ENCODE measurements at places on chromosomes 16 and 17.

DNA sequence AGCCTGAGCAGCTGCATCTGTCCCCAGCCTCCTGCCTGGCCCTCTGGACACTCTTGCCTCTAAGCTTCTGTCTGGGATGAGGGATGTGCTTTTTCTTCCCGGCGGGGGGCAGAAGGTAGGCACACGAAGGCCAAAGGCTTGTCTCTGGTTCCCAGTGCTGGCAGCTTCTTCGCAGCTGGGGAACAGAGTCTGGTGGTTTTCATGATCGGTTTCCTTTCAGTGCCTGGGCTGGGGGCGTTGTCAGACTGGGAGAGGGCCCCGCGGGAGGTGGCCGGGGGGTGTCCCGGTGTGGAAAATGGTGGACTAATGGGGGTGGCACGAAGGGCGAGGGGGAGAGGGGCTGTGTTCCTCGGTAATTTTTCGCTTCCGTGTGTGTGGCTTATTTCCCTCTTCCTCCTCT, 988 bp downstream of the RAP1GAP2 start:
- no peak for DNase-seq

GRCh38 chr16:58843675-58844074, 109.6 kb upstream of the GOT2 start:
- DNase-seq, result peak; percentile 67

DNA sequence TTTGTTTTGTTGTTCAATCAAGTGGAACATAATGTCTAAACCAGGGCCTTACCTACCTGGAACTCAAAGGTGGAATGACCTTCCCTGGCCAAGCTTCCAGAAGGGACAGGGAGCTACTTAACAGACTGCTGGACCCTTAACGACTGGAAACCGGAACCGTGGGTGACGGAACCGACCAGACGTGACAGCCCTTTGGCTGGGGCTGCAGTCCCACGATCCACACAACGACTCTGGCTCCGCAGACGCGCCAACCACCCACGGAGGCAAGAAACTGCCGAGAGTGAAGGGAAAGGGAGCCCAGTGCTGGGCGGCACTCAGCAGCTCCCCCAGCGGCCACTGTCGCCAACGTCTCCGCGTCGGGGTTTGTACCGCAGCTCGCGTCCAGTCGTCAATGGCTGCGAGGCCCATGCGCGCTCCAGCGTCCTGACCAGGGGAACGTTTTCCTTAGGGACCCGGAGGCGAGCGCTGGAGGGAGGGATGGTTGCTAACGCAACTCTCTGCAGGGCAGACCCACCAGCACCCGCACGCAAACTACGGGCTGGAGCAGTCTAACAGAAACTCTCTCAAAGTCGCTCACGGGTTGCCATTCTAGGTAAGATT, 5.5 kb upstream of the KIF22 start:
- DNase-seq, result no peak

DNA sequence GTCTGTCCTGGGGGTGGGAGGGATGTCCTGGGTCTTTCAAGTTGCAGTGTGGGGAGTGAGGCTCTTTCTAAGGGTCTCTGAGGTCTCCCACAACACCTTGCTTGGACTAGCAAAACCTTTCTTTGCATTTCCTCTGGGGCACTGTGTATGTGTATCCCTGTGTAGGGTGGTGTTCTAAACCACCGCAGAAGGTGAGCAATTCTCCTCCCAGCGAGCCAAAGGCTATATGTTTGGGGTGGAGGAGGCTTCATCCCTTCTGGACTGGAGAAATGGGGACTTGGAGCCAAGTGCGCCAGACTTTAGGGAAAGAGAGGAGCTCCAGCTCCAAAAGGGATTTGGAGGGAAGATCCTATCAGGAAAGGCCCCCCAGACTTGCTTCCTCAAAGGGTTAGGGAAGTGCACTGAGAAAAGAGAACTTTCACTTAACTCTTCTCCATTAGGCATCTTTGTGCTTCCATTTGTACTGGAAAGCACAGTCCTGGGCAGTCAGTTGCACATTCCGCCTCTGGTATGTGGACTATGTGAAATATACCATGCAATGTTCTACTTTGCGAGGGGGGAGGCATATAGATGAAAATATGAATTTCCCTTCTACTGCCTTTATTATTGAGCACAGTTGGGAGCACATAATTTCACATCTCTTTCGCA, 18.9 kb upstream of the HOXB9 start:
- DNase-seq, result no peak

DNA sequence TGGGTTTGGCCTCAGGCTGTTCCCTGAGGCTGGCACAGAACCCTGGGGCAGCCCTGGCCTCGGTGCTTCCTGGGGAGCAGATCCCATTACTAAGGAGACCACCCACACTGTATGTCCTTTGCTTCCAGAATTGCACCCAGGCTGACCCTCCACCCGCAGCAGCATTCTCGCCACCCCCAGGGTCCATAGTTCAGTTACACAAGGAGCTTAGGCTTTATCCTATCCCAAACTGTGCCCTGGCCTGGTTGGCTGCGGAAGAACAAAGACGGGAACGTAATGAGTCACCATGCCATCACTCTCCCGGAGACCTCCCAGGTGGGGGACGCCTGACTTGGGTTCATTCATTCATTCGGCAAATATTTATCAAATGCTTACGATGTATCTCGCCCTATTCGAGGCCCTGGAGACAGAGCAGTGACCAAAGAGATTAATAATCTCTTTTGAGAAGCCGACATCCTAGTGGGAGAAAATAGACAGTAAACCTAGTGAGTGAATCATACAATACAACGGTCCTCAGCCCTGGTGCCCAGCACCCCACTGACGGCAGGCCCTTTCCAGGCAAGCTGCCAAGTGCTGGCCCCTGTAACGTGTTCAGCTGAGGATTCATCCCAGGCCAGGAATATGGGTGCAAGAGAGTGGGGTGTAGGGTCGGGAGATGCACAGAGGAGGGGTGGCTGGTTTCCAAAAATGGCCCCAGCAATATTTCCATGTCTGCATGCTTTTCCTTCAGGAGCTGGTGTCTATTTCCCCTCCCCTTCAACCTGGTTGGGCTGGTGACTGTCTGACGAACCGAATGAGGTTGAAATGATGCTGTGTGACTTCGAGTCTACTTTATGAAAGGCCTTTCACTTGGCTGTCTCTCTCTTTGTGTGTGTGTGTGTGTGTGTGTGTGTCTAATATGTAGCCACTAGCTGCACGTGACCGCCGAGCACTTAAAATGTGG, 134.2 kb downstream of the MGAT5B start:
- DNase-seq, result peak; percentile 98

DNA sequence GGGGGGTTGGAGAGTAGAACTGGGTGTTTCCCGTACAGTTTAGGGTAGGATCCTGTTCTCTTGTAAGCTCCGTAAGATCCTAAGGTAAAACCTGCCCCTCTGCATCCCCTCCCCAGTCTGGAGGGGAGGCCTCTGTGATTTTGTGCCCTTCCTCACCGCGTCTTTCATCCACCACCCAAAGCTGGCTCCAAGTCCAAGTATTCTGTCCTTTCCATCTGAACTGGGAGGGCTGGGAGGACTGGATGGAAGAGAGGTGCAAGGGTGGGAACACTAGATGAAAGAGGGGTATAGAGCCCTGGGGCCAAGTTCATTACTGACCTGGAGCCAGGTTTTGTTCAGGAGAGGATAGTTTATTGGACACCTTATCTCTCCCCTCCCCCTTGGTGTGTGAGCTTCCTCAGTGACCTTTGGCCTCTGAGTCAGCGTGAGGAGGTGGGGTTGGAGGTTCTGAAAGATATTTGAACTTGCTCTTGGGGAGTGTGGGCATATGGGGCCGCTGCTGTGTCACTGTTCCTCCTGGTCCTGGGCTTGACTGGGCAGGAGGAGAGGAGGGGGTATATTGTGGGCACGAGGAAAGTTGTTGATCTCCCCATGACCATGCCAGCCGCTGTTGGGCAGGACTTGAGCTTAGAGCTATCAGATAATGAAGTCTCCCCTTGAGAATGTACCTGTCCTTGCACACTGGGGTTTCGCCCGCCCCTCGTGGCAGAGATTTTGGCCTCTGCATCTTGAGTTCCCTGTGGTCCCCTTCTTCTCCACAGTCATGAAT, 1.6 kb downstream of the LASP1 start:
- DNase-seq, result peak; percentile 90

- no peak for DNase-seq
These were observed 1106.1 kb upstream of the GOT2 start for GRCh38 chr16:59840169-59840568.
